Glutamatergic neuron (in vitro differentiated cells): ENCODE measurements at places on chromosomes 6 and 20. TPM values are rescaled to one million over a fixed set of nuclear protein-coding genes. Genes with fewer than 3 reads are reported as not detected.
A peak's percentile ranks its signal among the peaks of the same experiment; 100 is the strongest.

The BTNL2 gene
- total RNA-seq = not detected

DNA sequence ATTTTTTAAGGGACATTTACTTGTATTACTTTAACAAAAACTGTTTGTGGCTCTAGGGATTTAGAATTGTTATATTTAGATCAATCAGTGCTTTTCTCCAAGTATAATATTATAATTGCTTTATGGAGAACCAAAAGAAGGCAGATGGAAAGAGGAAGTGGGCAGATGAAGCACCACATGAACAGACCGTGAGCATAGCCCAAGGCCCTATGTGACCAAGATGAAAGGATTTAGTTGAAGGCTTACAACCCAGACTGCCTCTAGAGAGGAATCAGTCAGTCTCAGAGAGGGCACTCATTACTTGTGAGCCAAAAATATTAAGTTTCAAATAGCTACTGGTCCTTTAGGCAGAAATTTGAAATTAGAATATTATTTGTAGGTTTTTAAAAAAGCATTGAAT is 102.3 kb upstream of the IMPG1 start:
- no peaks in the 10 kb centered on the region for H3K36me3 ChIP-seq
- no peaks in the 10 kb centered on the region for H3K4me1 ChIP-seq
- DNase-seq = no peak
- H3K27ac ChIP-seq = no peak overlapping the region
- no peak overlapping the region for H3K4me3 ChIP-seq

The DEFB124 gene
- not detected for total RNA-seq

GRCh38 chr6:90175627-90176538 is 120.8 kb downstream of the BACH2 start:
- no peaks in the 10 kb centered on the region for H3K27me3 ChIP-seq
- H3K4me3 ChIP-seq = peak overlapping the region; percentile 35

- H3K36me3 ChIP-seq = no peaks in the 10 kb centered on the region
- no peak overlapping the region for H3K4me3 ChIP-seq
- H3K4me1 ChIP-seq = no peaks in the 10 kb centered on the region
- H3K27me3 ChIP-seq = no peaks in the 10 kb centered on the region
- no peak overlapping the region for H3K27ac ChIP-seq
- DNase-seq = no peak
Observed at GRCh38 chr6:140609956-140610355, 1235.5 kb upstream of the CITED2 start.
